GM18507 (cell line): ENCODE measurements at places on chromosomes 3 and 15.

- DNase-seq: peak; percentile 39
Measured at GRCh38 chr3:10738688-10739372, 77.2 kb upstream of the SLC6A11 start.

DNA sequence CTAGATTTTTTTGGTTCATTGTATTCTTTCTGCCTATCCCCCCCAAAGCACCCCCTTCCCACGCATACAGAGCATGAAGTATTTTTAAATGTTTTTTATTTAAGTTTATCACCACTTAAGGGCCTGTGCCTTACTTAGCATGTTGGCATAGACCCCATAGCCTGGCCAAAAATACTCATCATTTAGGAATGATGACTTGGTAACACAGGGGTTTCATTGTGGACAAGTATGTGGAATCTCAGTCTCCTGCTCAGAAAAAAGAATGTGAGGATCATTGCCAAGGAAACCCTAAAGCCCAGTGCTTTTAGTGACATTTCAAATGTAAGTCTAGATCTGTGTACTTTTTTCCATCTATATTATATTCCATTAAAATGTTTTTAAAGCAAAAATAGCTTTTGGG is 146.3 kb downstream of the ALCAM start:
- DNase-seq: no peak

GRCh38 chr15:93852761-93853160 is 378.6 kb upstream of the MCTP2 start:
- DNase-seq: no peak

GRCh38 chr3:50617096-50617791 is at the start of gene MAPKAPK3:
Gene MAPKAPK3, plus strand, starts transcription at chr3:50617151. Its CDS starts 415 bp downstream, at chr3:50617566.
- no peak for DNase-seq

DNA sequence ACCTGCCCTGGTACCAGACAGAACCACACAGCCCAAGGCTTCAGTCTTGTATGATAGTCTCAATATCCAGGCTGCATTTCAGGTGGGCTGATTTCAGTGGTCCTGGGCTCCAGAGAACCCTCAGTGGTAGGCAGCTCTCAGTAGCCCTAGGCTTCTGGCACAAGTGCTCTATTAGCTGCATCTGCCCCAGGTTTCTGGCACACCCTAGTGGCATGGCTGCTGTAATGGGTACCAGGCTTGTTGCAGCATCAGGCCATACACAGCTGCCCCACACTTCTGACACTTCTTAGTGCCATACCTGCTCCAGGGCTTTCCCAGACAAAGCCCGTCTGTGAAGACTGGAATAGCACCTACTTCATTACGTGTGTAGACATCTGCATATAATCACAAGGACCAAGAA is 1062.2 kb upstream of the EPHA6 start:
- DNase-seq: no peak

DNA sequence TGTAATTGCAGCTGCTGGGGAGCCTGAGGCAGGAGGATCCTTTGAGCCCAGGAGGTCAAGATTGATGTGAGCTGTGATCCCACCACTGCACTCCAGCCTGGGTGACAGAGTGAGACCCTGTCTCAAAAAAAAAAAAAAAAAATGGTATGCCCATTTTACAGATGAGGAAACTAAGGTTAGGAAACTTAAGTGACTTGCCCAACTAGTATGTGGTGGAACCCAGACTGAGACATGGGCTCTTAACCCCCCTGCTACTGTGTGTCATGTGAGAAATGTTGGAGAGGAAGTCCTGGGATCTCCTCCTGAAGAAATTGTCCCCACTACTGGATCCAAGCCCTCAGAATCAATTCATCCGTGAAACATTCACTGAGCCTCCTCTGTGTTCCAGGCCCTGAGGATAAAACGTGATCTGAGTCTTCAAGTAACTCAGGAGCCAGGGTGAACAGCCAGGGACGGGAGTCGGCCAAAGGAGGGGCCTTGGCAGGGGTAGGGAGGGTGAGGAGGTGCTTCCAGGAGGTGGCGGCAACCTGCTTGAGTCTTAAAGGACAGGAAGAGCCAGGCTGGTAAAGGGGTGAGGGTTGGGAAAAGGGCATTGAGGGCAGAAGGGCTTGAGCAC is 19.6 kb upstream of the RNU6-1 start:
- no peak for DNase-seq

DNA sequence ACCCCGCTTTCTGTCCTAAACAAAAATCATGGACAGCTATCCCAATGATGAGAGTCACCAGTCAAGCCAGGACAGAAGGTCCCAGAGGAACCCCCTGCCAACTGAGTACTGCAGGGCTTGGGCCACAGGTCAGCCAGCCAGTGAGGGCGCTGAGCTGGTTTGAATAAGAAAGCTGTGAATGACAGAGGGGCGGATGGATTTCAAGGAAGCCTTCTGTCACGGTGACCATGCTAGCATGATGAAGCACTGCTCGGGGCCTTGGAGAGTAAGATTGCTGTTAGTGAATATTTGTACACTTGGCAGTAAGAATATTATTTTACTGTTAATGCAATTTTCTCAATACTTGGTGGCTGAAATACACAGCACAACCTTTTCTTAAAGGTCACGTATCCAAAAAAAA is 734.0 kb upstream of the NR2F2 start:
- no peak for DNase-seq

DNA sequence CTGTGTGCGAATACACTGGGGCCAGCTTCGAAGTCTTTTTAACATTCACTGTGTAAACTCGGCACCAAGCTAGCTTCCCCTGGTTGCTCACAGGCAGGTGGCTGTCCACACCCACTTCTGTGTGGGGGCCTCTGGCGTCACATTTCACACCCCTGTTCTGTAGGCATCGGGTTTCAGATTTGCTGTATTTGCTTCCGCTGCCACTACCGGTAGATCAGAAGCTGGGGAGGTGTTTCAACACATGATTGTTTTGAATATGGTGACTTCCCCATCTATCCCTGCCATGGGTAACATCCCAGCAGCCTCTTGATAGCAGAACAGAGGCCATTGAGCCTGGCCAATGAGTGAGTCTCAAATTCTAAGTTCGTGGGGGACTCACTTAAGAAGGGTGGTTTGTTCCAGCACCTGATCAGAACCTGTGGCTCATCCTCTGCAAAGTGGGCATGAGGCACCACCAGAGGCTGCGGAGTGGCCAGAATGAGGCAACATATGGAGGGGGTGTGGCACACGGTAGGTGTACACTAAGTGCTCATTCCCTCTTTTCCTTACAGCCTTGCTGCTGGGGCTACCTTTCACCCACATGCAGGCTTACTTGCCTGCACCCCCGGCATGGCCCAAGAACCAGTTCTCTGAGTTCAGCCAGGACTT is 61.5 kb downstream of the IQSEC1 start:
- DNase-seq: peak; percentile 64

- DNase-seq: no peak
Measured at GRCh38 chr15:64696481-64696880, 78.9 kb downstream of the RBPMS2 start.

DNA sequence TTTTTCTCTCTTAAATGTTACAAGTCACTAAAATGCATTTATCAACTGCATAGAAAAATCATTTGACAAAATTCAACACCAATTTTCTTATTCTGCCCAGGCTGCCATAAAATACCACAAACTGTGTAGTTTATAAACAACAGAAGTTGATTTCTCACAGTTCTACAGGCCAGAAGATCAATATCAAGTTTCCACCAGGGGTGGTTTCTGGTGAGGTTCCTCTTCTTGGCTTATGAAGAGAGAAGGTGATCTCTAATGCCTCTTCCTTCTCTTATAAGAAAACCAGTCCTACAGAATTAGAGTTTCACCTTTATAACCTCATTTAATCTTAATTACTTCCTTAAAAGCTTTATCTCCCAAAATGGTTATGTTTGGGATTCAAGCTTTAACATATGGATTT is 10.9 kb upstream of the CD200R1L start:
- DNase-seq: no peak

GRCh38 chr3:20307383-20307782 is 121.4 kb upstream of the SGO1 start:
- no peak for DNase-seq

DNA sequence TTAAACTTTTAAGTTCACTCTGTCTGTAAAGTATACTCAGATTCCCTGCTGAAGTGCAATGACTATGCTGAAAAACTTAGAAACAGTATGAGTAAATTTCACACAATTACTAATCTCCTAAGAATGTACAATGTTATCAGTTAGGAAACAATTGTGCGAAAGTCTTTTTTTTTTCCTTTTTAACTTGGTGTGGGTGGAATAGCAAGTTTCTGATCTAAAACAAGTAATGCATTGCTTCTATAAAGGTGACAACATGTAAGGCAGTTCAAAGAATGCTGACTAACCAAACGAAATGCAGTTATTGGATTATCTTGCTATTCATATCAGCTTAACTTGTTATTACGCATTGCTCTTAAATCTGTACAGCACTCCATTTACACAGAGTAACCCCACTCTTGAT is 19.3 kb upstream of the SLC12A8 start:
- no peak for DNase-seq

DNA sequence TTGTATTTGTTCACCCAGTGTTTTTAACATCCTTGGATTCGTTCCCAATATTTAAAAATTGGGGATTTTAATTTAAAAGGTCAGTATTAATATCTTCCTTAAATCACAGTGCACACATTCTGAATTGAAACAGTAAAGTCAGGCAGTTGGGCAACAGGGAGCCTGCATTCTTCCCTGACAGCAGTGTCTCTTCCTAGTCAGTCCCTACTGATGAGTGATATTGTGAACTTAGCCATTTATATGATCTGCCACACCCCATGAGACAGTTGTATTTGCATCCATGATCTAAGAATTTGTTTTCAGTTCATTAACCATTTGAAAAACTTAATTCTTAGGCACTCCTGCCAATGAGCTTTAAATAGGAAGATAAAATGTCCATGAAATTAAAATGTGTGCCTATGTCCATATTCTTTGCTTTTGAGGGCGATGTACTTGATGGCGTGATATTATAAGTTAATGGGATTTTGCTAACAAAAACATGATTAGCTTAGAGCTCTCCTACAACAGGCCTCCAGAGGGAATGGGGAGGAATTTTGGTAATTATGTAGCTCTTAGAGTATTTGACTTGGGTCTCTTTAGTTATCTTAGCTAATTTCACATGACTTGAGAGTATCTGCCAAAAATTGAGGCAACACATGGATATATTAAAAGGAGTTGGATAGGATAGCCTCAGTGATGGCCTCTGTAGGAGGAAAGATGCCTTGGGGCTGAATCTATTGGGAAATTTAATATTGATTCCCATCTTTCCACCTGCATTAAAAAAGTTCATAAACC is 219.3 kb downstream of the PTPRG start:
- no peak for DNase-seq

GRCh38 chr3:61714225-61714624 is 152.9 kb downstream of the PTPRG start:
- no peak for DNase-seq

DNA sequence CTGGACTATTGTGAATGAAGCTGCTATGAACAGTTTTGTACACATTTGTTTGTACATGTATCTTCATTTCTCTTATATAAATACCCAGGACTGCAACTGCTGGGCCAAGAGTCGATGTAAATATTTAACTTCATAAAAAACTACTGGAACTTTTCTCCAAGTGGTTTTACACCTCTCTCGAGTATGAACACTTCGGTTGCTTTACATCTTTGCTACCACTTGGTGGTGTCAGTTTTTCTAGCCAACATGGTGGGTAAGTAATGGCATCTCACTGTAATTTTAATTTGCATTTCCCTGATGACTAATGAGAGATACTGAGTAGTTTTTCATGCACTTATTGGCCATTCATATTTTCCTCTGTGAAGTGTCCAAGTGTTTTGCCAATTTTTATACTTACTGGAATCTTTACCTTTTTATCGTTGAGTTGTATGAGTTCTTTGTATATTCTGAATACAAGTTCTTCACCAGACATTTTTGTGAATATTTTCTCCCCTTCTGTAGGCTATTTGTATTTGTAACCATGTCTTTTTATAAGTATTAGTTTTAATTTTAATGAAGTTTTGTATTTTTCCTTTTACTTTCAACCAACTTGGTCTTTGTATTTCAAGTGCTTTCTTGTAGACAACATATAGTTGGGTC is 44.4 kb downstream of the PCOLCE2 start:
- no peak for DNase-seq

DNA sequence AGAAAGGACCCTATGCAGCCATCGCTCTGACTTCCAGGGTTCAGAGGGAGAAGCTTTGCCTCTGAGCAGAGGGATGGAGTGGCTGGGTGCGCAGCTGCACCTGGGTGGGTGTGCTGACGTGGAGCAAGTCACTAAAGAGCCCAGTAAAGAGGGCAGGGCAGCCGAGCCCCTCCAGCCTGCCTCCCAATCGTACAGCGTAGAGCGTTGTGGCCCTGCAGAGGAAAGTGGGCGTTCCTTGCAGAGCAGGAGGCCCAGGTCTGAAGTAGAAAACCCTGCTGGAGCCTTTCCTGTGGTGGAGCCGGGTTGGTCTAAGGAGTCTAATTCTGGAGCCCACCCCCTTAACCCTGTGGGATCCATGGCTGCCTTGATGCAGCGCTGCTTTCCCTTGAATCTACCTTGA is 61.0 kb downstream of the ABTB1 start:
- DNase-seq: no peak

DNA sequence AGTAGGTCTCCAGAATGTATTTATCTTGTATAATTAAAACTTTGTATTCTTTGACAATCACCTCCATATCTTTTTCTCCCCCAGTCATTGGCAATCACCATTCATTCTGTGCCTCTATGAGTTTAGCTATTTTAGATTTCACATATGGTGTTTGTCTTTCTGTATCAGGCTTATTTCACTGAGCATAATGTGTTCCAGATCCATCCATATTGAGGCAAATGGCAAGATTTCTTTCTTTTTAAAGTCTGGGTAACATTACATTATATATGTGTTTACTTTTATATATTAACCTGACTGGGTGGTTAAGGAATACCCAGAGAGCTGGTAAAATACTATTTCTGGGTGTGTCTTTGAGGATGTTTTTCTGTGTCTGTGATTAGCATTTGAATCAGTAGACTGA is 486.6 kb downstream of the SQOR start:
- no peak for DNase-seq

GRCh38 chr15:70578196-70578595 is 185.2 kb downstream of the UACA start:
- no peak for DNase-seq

DNA sequence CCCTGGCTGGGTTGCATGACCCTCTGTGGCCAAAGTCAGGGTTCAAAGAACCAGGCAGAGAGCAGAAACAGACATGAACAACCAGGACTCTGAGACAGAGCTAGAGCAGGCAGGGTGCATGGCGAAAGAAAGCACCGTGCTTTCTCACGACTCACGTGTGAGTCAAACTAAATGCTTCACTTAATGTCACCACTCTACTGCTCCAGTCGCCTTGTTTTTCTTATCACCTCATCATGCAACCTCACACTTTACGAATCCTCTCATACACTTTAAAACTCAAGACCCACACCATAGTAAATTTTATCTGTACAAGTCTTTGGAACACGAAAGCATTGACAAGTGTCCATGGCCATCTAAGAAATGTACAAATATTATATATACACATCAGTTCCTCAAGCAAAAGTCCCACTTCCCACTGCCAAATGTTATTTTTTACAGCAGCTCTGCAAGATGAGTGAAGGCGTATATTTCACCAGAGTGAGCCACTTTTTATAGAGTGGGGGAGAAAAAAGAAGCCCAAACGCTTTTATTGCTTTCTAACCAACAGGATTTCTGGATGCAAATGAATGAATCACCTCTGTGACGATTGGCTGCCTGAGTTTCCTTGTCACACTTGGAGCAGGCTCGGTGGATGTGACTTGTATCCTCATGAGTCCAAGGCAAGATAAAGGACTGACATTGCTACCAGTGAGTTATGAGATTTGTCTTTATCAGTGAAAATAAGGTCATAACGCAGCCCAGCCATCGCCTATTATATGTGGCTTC is 16.0 kb upstream of the MEGF11 start:
- no peak for DNase-seq
